ENCODE measurements at places on chromosomes 11 and 22. TPM values are rescaled to one million over a fixed set of nuclear protein-coding genes. Genes with fewer than 3 reads are reported as not detected.

DNA sequence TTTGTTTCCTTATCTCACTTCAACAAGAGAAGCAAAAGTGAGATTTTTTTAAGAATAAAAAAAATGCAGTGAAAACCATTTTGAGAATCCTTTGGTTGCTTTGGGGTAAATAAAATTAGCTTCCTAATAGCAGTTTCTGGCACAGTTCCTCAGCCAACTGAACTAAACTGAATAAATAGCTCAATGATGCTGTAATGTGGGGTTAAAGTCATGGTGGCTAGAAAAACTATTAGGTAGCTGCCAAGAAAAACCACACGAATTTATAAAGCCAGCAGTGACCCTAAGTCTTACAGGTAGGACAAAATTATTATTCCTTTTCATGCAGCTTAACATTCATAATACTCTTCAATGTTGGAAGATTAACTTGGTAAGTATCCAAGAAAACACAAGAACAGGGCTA lies 142.4 kb downstream of the APIP start:
- no peaks in the 10 kb centered on the region for H3K36me3 ChIP-seq

The PC gene
- total RNA-seq, result 8.8 TPM

GRCh38 chr11:10975287-10975721 lies 117.5 kb upstream of the ZBED5 start:
- no peak for DNase-seq
- no peak overlapping the region for H3K4me3 ChIP-seq
- H3K27ac ChIP-seq, result no peak overlapping the region
- peaks cover 9% of the 10 kb centered on the region for H3K4me1 ChIP-seq
- H3K36me3 ChIP-seq, result no peaks in the 10 kb centered on the region
- peaks cover 16% of the 10 kb centered on the region for H3K27me3 ChIP-seq

DNA sequence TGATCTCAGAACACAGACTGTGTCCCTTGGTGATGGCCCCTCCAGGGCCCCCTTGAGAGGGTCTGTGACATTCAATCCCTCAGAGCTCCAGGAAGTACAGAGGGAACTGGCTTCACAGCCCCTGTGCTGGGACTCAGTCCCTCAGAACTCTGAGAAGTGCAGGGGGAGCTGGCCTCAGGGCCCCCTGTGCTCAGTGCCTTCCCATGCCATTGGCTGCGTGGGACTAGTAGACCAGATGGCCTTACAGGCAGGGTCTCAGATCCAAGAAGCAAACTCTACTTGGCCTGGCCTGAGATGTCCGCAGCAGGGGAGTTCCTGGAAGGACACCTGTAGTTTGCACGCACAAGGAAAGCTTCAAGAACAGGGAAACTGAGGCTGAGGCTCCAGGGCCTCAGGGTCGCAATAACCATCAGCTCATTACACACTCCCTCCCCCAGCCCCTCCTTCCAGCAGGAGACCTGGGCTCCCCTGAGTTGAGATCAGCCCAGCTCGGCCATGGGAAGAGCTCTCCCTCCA lies 138.4 kb downstream of the BRD1 start:
- DNase-seq, result no peak
- H3K27me3 ChIP-seq, result no peaks in the 10 kb centered on the region
- H3K4me1 ChIP-seq, result no peaks in the 10 kb centered on the region
- no peak overlapping the region for H3K27ac ChIP-seq
- H3K36me3 ChIP-seq, result no peaks in the 10 kb centered on the region
- H3K4me3 ChIP-seq, result no peak overlapping the region

The PLCB3 gene
- 11.6 TPM for total RNA-seq

The KRTAP5-10 gene
- not detected for total RNA-seq

DNA sequence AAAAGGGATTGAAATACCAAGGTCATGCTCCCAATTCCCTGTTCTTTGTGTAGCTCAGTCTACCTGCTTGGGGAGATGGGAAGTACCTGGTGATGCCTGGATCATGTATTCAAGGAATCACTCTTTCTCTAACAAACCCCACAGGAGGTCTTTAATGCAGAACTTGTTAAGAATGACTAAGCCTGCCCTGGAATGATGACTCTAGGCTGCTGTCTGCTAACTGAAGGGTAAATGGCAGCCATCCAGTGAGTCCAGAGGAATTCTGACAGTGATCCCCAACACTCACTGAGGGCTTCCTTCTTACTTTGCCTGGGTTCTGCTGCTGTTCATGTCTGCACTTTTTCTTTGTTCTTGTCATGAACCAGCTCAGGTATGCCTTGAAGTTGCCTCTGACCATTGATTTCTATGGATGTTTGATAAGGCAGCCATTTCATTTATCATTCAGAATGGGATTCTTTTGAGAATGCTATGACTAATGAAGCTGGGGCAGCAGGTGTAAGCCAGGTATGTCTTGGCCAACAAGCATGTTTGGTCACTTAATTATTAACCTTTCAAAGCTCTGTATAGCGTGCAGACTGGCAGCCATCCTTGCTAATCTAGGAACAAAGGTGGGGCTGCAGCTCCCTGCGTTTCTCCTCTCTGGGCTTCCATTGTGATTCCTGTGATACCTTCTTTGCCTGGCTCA lies 11.4 kb downstream of the PRSS23 start:
- peaks cover 47% of the 10 kb centered on the region for H3K27me3 ChIP-seq
- no peak for DNase-seq
- no peak overlapping the region for H3K27ac ChIP-seq

The SPECC1L gene
- total RNA-seq, result 59.5 TPM

DNA sequence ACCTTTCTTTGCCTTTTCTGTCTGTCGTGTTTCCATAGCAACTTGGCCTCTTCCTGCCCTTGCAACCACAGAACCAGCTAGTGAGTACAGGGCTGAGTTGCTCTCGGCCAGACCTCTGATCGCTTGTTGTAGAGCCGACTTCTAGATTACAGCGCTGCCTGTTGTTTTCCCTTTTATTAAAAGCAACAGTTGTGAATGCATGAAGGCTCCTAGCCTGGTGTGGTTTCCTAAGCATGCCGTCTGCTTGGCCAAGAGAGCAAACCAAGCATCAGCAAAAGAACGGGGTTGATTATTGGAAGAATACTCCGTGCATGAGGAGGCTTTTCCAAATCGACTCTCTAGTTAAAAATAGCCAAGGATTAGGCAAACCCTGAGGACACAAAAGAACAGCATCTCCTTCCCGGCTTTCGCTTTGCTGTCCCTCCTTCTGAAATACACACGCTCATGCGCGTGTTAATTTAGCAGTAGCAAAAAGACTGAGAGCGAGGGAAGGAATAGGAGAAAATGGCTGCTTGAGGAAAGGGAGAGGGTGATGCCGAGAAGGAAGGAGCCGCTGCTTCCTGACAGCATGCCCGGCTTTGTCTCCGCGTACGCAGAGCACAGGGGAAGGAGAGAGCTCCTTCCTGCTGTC lies 71.5 kb upstream of the TTC12 start:
- H3K4me1 ChIP-seq, result peaks cover 9% of the 10 kb centered on the region
- DNase-seq, result peak; percentile 41

DNA sequence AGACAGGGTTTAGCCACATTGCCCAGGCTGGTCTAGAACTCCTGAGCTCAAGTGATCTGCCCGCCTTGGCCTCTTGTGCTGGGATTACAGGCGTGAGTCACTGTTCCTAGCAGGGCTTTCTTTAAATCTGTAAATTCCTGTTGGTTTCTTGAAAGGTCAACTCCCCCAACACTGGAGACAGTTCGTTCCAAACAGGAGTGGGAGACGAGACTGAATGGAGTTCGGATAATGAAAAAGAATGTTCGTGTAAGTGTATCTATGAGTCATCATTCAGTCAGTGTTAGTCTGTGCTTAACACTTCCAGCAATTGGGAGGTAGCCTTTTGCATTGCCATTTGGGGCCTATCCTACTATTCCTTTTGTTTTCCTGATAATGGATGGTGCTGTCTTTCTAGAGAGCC lies 10.0 kb upstream of the BACE1-AS start:
- no peaks in the 10 kb centered on the region for H3K27me3 ChIP-seq
- H3K36me3 ChIP-seq, result peaks cover 30% of the 10 kb centered on the region
- peaks cover 21% of the 10 kb centered on the region for H3K4me1 ChIP-seq
- H3K4me3 ChIP-seq, result no peak overlapping the region
- no peak overlapping the region for H3K27ac ChIP-seq

DNA sequence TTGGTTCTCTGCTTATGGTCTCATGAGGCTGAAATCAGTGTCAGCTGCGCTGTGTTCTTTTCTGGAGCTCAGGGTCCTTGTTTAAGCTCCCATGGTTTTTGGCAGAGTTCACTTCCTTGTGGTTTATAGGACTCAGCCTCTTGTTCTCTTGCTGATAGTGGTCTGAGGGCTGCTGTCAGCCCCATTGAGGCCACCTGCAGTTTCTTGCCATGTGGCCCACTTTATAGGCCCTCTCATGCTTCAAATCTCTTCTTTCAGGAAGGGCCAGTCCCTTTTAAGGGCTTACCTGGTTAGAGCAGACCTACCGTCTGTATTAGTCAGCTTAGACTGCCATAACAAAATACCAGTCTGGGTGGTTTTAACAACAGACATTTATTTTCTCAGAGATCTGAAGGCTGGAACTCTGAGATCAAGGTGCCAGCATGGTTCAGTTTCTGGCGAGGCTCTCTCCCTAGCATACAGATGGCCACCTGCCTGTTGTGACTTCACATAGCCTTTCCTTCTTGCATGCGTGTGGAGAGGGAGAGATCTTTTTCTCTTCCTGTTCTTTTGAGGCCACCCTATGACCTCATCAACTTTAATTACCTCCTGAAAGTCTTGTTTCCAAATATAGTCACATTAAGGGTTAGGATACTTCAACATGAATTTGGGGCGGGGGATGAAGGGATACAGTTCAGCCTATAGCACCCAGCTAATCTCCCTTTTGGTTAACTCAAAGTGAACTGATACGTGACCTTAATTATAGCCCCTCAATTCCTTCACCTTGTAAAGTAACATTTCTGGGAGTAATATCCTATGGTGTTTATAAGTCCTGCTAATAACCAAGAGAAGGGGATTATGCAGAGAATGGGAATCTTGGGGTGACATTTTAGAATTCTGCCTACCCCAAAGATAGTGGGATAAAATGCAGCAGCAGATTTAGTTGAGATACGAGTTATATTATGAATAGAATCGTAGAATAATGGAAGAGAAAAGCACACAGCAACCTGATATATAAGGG lies 131.8 kb downstream of the UVRAG start:
- H3K36me3 ChIP-seq, result no peaks in the 10 kb centered on the region
- H3K4me3 ChIP-seq, result no peak overlapping the region
- peaks cover 4% of the 10 kb centered on the region for H3K4me1 ChIP-seq

- H3K27me3 ChIP-seq, result no peaks in the 10 kb centered on the region
- H3K27ac ChIP-seq, result peak overlapping the region; percentile 95
- peaks cover 84% of the 10 kb centered on the region for H3K36me3 ChIP-seq
Measured at GRCh38 chr11:60978546-60979380, 7.3 kb downstream of the CD6 start.

The MYOD1 gene
- not detected for total RNA-seq

The BTG4 gene
- not detected for total RNA-seq

The FGF4 gene
- not detected for total RNA-seq

- DNase-seq, result no peak
- peaks cover 59% of the 10 kb centered on the region for H3K36me3 ChIP-seq
- no peak overlapping the region for H3K27ac ChIP-seq
- no peak overlapping the region for H3K4me3 ChIP-seq
- H3K27me3 ChIP-seq, result no peaks in the 10 kb centered on the region
Measured at GRCh38 chr22:37138849-37139561, 10.7 kb downstream of the IL2RB start.

The OMP gene
- not detected for total RNA-seq

- no peaks in the 10 kb centered on the region for H3K4me1 ChIP-seq
- no peak overlapping the region for H3K27ac ChIP-seq
- no peaks in the 10 kb centered on the region for H3K36me3 ChIP-seq
- DNase-seq, result no peak
- H3K27me3 ChIP-seq, result peaks cover 3% of the 10 kb centered on the region
- H3K4me3 ChIP-seq, result no peak overlapping the region
Measured at GRCh38 chr11:33664166-33664565, 36.5 kb downstream of the C11orf91 start.

- peak overlapping the region; percentile 93 for H3K27ac ChIP-seq
- H3K4me1 ChIP-seq, result peaks cover 67% of the 10 kb centered on the region
- peak; percentile 61 for DNase-seq
- H3K4me3 ChIP-seq, result peak overlapping the region; percentile 51
Measured at GRCh38 chr11:128525411-128526243, 61.7 kb downstream of the ETS1 start.

DNA sequence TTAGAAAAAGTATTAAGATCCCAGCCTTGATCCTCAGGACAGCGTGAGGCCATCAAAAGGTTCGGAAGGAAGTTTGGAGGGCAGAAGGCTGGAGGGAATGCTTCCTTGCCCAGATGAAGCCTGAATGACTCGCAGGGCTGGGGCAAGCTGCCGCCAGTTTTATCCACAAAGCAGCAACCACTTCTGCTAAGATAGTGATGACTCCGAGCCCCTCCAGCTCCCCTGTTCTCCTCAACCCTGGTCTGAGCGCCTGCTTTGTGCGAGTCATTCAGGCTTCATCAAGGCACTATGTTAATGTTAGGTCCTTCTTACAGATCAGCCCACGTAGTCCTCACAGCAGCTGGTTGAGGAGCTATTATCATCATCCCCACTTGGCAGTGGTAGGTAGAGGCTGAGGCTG lies 158.8 kb downstream of the COMMD9 start:
- no peak overlapping the region for H3K27ac ChIP-seq
- no peaks in the 10 kb centered on the region for H3K4me1 ChIP-seq
- peaks cover 3% of the 10 kb centered on the region for H3K27me3 ChIP-seq
- no peak for DNase-seq

The PANX3 gene
- not detected for total RNA-seq
